ENCODE measurements at places on chromosomes 1 and 21. TPM values are rescaled to one million over a fixed set of nuclear protein-coding genes. Genes with fewer than 3 reads are reported as not detected.

The PHGDH gene
- 95.2 TPM for total RNA-seq

The LRRC38 gene
- total RNA-seq = 1.7 TPM

The PIP5K1A gene
- total RNA-seq = 44.0 TPM

The APOBEC4 gene
- not detected for total RNA-seq

The CD2 gene
- not detected for total RNA-seq

The FCMR gene
- total RNA-seq = 1.3 TPM

The HSPA6 gene
- 0.77 TPM for total RNA-seq

The RIMS3 gene
- 33.6 TPM for total RNA-seq

The C8B gene
- 0.06 TPM for total RNA-seq

The CAP1 gene
- total RNA-seq = 177 TPM

The SHE gene
- 5.2 TPM for total RNA-seq

The INSRR gene
- total RNA-seq = 5.2 TPM

The PTGS2 gene
- total RNA-seq = 3.4 TPM

The LCE2A gene
- not detected for total RNA-seq

The CD5L gene
- 0.11 TPM for total RNA-seq

The BNIPL gene
- 0.20 TPM for total RNA-seq

DNA sequence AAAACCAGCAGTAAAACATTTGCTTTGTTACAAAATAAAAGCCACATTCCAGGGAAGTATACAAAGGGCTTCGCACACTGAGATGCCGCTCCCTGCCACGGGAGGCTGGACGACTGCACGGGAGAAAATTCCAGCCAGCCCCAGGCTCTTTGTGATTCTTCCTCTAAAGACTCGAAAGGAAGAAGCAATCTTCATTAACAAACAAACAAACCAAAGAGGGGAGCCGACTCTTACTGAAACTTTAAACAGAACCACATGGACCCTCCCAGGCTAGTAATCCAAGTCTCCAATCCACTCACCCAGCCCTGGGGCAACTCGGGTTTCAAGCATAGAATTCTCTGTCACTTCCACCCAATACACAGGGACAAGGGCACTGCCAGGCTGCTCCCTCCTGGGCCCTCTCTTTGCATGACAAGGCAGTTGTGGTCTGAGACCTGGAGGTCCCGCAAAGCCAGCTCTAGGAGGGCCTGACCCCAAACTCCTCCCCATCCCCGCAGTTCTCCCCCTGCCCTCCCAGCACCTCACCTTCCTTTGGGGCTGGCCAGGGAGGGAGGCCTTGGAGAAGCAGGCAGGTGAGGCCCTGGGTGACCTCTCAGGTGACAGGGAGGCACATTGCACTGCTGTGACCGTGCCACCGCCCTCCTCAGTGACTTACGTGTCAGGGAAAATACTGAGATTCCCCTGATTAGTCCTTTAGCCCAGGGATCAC is 26.6 kb upstream of the COL18A1 start:
- H3K27me3 ChIP-seq = no peaks in the 10 kb centered on the region
- no peak for DNase-seq
- no peak overlapping the region for H3K4me3 ChIP-seq
- no peaks in the 10 kb centered on the region for H3K36me3 ChIP-seq

GRCh38 chr1:116104667-116105066 is 6.5 kb upstream of the MAB21L3 start:
- H3K36me3 ChIP-seq = no peaks in the 10 kb centered on the region
- no peaks in the 10 kb centered on the region for H3K27me3 ChIP-seq

GRCh38 chr1:100051893-100052292 is 80.8 kb downstream of the SASS6 start:
- H3K36me3 ChIP-seq = peaks cover 5% of the 10 kb centered on the region
- no peaks in the 10 kb centered on the region for H3K27me3 ChIP-seq

DNA sequence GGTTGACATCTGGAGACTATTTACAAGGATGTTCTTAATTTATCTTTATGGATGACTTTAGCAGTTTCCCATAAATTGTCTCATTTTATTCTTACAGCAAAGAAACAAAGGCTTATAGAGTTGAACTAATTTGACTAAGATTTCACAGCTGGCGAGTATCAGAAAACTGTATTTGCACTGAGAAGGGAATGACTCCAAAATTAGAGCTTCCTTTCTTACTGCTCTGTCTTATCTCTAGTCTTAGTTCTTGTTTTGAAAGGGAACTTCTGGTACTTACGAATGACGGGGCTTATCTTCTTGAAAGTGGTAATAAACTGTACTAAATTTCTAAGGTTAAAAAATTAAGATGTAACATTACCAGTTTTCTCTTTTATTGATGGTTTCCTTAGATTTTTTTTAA is 13.6 kb downstream of the CNST start:
- H3K4me1 ChIP-seq = no peaks in the 10 kb centered on the region
- no peak for DNase-seq
- no peaks in the 10 kb centered on the region for H3K36me3 ChIP-seq
- no peak overlapping the region for H3K27ac ChIP-seq

DNA sequence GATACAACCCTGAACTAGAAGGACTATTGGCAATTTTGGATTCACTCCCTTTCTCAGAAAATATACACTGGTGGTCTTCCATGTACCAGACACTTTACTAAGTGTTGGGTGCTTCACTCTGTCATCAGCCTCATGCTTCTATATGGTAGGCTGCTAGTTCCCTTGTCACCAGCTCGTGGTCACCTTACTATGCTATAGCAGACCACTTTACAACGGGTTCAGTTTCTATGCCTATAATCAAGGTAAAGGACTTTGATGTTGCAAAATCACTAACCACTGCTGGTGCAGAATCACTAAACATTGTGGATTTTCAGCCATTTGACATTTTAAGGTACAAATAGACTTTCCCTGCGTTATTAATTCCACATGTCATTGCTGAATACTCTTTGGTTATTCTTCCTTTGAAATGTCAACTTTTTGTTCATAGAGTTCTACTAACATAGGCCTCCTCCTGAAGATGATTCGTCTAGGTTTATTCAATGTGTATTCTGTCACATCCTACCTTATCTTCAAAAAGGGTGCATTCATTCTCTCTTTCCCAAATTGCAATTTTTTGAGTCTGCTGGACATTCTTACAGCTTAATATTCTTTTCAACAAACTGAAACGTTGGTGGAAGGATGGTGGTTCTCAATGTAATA is 78.3 kb downstream of the LRRC8C start:
- no peak overlapping the region for H3K27ac ChIP-seq
- no peaks in the 10 kb centered on the region for H3K27me3 ChIP-seq

DNA sequence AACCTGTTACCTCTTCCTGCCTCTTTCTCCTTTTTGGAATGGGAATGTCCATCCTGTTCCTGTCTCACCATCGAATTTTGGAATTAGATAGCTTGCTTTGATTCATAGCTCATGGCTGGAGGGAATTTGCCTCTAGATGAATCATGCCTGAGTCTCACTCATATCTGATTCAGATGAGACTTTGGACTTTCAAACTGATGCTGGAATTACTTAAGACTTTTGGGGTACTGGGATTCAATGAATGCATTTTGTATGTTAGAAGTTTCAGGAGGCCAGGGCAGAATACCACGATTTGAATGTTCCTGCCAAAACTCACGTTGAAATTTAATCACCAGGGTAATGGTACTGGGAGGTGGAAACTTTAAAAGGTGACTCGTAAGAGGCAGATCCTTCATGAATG is 132.4 kb downstream of the DSCAM start:
- no peak overlapping the region for H3K27ac ChIP-seq
- H3K4me3 ChIP-seq = no peak overlapping the region
- H3K4me1 ChIP-seq = no peaks in the 10 kb centered on the region
- no peaks in the 10 kb centered on the region for H3K36me3 ChIP-seq

DNA sequence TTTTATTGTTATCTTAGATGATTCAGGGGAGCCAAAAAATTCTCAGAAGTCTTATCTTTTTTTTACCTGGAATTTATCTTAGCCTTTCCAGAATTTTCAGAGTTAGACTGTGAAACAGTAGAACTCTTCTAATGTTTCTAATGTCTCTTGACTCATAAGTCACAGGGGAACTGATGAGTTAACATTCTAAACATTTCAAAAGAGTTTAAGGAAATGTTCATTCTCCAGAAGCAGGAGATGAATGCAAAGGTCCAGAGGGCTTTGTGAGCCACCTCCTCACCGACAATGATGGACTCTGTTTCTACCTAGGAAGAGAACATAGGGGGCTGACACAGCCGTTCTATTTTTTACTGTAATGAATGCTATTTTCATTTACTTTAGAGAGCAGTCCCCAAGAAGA is 157.5 kb downstream of the BRINP2 start:
- no peak overlapping the region for H3K27ac ChIP-seq
- no peak for DNase-seq
- no peaks in the 10 kb centered on the region for H3K4me1 ChIP-seq
- no peaks in the 10 kb centered on the region for H3K27me3 ChIP-seq
- no peaks in the 10 kb centered on the region for H3K36me3 ChIP-seq

- no peak overlapping the region for H3K4me3 ChIP-seq
- H3K36me3 ChIP-seq = no peaks in the 10 kb centered on the region
- DNase-seq = no peak
- H3K27ac ChIP-seq = no peak overlapping the region
Observed at GRCh38 chr1:7268983-7269382, 483.7 kb downstream of the CAMTA1 start.

- peak overlapping the region; percentile 16 for H3K27ac ChIP-seq
- no peak overlapping the region for H3K4me3 ChIP-seq
- no peaks in the 10 kb centered on the region for H3K27me3 ChIP-seq
- no peaks in the 10 kb centered on the region for H3K4me1 ChIP-seq
- DNase-seq = no peak
Observed at GRCh38 chr1:170562646-170563338, 30.8 kb downstream of the GORAB start.

GRCh38 chr1:152052606-152053005 is 15.8 kb upstream of the S100A11 start:
- no peak overlapping the region for H3K27ac ChIP-seq
- peaks cover 15% of the 10 kb centered on the region for H3K27me3 ChIP-seq
- peaks cover 10% of the 10 kb centered on the region for H3K4me1 ChIP-seq
- DNase-seq = peak; percentile 84
- no peak overlapping the region for H3K4me3 ChIP-seq
- H3K36me3 ChIP-seq = no peaks in the 10 kb centered on the region

DNA sequence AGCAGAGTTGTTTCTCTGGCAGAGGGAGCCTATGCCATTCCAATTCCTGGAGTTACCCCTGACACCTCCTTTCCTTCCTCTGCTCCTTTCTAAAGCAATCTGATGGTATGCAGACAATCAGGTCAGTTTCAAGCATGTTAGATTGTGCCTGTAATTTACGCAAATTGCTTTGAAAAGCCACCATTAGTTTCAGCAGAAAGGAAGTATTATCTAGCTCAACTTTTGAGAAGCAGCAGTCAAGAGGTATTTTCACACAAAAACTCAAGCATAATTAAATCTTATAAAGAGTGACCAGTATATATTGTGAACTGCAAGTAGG is 2.2 kb downstream of the ERRFI1 start:
- H3K27ac ChIP-seq = peak overlapping the region; percentile 78
- peak overlapping the region; percentile 73 for H3K4me3 ChIP-seq
- H3K4me1 ChIP-seq = peaks cover 19% of the 10 kb centered on the region
- no peak for DNase-seq
- no peaks in the 10 kb centered on the region for H3K36me3 ChIP-seq

GRCh38 chr1:167106119-167106461 is 12.2 kb downstream of the STYXL2 start:
- no peaks in the 10 kb centered on the region for H3K4me1 ChIP-seq
- no peaks in the 10 kb centered on the region for H3K27me3 ChIP-seq
- no peak for DNase-seq
- no peak overlapping the region for H3K27ac ChIP-seq
- no peaks in the 10 kb centered on the region for H3K36me3 ChIP-seq
- no peak overlapping the region for H3K4me3 ChIP-seq

DNA sequence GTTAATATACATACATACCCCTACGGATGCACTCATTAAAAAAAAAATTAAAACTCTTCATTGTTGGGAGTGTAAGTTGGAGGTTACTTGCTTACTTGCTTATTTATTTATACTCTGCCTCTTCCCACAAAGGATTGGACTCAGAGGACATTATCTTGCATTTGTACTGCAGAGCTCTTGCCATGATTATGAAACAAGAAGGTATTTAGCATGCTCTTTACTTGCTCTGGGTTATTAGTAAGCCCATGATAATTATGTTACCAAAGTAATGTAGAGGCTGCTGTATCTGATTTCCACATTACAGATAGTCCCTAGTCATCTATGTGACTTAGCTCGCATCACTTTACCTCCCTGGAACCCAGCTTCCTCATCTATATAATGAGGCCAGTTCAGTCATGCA is 355.1 kb upstream of the PTBP2 start:
- no peaks in the 10 kb centered on the region for H3K36me3 ChIP-seq
- no peak overlapping the region for H3K4me3 ChIP-seq
- no peak overlapping the region for H3K27ac ChIP-seq
- no peaks in the 10 kb centered on the region for H3K27me3 ChIP-seq
- DNase-seq = no peak

- H3K4me1 ChIP-seq = no peaks in the 10 kb centered on the region
- no peak overlapping the region for H3K4me3 ChIP-seq
- no peaks in the 10 kb centered on the region for H3K36me3 ChIP-seq
- no peak overlapping the region for H3K27ac ChIP-seq
Observed at GRCh38 chr1:104238991-104239390, 489.3 kb downstream of the AMY1C start.

- H3K4me1 ChIP-seq = peaks cover 20% of the 10 kb centered on the region
- no peak overlapping the region for H3K4me3 ChIP-seq
- no peak overlapping the region for H3K27ac ChIP-seq
- no peaks in the 10 kb centered on the region for H3K27me3 ChIP-seq
Observed at GRCh38 chr1:3428899-3429298, 25.6 kb upstream of the ARHGEF16 start.

DNA sequence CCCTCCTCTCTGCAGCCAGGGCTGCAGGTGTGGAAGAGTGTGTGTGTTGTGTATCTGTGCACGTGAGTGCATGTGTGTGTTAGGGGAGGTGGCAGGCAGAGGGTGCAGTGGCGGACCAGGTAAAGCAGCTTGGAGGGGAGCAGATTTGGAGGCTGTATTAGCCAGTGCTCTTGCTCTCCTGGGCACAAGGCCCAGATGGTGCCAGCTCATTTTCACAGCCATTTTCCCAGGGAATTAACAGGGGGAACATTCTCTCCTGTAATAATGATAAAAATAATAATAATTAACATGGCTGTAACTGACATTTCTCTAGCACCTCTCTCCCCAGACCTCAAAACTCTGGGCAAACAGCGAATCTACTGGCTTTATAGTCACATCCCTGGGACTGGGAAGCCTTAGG is 43.6 kb downstream of the LRRN2 start:
- H3K36me3 ChIP-seq = no peaks in the 10 kb centered on the region
- H3K4me1 ChIP-seq = peaks cover 37% of the 10 kb centered on the region
- H3K27ac ChIP-seq = no peak overlapping the region
- DNase-seq = no peak
- no peak overlapping the region for H3K4me3 ChIP-seq

- H3K27me3 ChIP-seq = peaks cover 12% of the 10 kb centered on the region
- H3K4me1 ChIP-seq = peaks cover 47% of the 10 kb centered on the region
- H3K4me3 ChIP-seq = no peak overlapping the region
- DNase-seq = no peak
- H3K27ac ChIP-seq = no peak overlapping the region
- H3K36me3 ChIP-seq = peaks cover 20% of the 10 kb centered on the region
Observed at GRCh38 chr1:906600-907420, 16.9 kb upstream of the SAMD11 start.

DNA sequence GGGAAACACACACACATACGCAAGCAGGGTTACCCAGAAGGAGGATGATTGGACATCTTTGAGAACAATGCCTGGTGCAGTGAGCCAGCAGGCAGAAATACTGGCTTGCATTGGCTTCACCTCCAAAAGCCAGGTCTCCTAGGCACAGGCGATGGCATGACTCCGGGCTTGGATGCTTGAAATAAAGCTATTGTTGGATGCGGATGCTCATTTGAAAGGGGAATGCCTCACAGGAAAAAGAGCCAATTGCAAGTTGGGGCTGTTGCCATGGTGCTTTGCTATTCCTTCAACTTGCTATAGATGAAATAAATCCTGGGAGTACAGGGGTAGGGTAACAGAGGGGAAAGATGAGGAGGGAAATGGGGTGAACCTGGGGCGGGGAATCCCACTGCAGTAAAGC is 180.7 kb upstream of the SGIP1 start:
- H3K4me3 ChIP-seq = peak overlapping the region; percentile 32
- peak overlapping the region; percentile 70 for H3K27ac ChIP-seq
- H3K27me3 ChIP-seq = no peaks in the 10 kb centered on the region

Data from spinal cord (tissue), 10 donors.